ENCODE measurements at places on chromosomes 3 and 15.
A peak's percentile ranks its signal among the peaks of the same experiment; 100 is the strongest.

DNA sequence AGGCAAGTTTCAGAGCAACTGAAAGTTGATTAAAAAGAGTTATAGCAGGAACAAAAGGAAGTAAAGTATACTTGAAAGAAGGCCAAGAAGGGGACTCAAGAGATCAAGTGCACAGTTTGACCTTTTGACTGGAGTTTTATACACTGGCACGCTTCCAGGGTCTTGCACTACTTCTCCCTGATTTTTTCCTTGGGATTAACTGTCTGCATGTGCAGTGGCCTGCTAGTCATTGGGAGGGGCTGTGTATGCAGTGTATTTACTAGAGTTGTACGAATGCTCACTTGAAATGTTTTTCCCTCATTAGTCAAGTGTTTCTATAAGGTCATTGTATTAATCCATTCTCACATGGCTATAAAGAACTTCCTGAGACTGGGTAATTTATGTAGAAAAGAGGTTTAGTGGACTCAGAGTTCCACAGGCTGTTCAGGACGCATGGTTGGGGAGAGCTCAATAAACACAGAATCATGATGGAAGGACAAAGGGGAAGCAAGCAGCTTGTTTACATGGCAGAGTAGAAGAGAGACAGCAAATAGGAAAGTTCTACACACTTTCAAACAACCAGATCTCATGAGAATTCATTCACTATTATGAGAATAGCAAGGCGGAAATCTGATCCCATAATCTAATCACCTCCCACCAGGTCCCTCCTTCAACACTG lies 571.8 kb downstream of the ZPLD1 start:
- no peak for DNase-seq

- DNase-seq = no peak
These were observed 75.3 kb downstream of the NCEH1 start for GRCh38 chr3:172635588-172635987.

- no peak for DNase-seq
These were observed 287.5 kb downstream of the ZPLD1 start for GRCh38 chr3:102722317-102722716.

DNA sequence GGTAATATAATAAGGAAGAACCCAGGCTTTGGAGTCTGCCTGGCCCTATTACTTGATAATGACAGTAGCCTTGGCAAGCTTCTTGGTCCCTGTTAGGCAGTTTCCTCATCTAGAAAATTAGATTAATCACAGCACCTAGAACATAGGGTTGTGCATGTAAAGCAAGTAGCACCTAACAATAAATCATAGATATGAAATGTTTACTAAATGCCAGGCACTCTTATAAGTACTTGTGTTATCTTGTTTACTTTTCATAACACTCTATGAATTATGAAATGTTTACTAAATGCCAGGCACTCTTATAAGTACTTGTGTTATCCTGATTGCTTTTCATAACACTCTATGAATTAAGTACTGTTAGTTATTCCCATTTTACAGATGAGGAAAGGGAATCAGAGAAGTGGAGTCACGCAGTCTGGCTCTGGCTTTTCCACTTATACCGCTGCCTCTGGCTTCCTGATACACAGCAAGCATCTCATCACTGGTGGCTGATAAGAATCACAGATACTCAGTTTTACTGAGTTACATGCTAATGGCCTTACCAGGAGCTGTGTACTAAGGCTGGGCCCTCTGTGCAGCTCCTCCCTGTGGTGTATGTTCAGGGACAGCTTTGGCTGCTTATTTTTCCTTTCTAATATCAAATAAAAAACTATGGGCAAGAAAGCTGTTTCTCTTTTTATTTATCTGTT lies 123.4 kb downstream of the FEZF2 start:
- no peak for DNase-seq

- no peak for DNase-seq
These were observed 954 bp downstream of the SV2B start for GRCh38 chr15:91100814-91101607.

DNA sequence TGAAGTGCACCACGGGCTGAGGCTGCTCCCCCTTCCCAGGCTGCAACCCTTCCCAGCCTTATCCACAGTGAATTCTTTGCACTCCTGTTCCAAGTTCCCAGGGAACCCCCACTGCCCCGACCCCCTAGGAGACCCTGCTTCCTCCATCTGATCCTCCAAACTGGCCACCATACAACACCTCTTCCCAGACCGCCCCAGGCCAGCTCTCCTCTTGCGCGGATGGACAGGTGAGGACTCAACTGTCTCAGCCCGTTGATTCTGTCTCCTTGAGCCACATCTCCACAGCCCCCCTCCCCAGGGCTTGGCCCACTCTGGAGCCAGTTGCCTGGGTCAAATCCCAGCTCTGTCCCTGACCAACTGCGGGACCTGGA lies 21.7 kb downstream of the GRIP2 start:
- no peak for DNase-seq

GRCh38 chr3:178568155-178568731 lies 32.0 kb downstream of the KCNMB2 start:
- no peak for DNase-seq

GRCh38 chr15:75306188-75306587 lies 23.6 kb downstream of the GOLGA6D start:
- no peak for DNase-seq

GRCh38 chr3:143476965-143477640 lies 357.5 kb downstream of the CHST2 start:
- DNase-seq = no peak

DNA sequence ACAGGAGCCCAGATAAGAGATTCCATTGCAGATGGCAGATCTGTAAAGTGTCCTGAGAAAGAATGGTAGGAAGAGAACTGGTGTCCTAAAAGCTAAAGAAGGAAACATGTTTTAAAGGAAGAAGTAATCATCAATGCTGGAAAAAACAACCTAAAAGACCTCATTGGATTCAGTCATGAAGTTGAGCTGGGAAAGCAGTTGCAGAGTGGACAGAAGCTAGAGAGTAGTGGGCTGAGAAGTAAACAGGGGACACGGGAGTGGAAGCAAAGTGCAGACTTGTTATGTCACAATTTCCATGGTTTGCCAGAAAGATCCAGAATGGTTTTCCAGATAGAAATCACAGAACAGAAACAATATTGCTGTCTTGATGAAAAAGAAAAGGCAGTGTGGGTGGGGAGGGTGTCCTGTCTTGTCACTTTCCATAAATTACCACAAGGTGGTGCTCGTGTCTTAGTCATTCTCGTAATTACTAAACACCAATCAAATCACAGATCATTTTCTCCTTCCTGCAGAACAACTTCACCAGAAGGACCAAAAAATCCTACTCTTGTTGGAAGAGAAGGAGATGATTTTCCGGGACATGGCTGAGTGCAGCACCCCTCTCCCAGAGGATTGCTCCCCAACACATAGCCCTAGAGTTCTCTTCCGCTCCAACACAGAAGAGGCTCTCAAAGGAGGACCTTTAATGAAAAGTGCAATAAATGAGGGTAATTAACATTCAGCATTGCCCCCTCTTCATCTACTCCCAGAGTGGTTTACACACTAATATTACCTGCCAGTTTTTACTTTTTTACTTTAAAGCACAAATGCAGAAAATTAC lies 64.5 kb downstream of the KLHL25 start:
- peak; percentile 2 for DNase-seq

DNA sequence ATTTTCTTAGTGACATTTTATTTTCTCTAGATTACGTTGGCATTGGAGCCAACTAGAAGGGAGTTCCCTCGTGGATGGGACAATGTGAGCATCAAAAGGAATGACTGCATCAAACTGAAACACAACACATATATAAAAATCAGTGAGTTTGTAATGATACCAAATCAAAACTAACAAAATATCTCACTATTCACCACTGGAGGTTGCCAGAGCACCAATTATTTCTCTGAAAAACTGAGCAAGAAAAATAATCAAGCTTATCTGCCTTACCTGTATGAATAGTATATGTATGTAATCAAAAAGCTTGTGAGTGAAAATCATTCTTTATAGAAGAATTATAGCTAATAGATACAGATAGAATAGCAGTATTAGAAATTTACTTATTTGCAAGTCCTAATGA lies 46.8 kb upstream of the OTOL1 start:
- DNase-seq = no peak

GRCh38 chr3:63576846-63577245 lies 75.6 kb upstream of the SNTN start:
- no peak for DNase-seq

GRCh38 chr3:140863580-140864009 lies 78.0 kb upstream of the SLC25A36 start:
- DNase-seq = peak; percentile 10

- DNase-seq = no peak
These were observed 16.9 kb upstream of the P2RY1 start for GRCh38 chr3:152818027-152818426.

DNA sequence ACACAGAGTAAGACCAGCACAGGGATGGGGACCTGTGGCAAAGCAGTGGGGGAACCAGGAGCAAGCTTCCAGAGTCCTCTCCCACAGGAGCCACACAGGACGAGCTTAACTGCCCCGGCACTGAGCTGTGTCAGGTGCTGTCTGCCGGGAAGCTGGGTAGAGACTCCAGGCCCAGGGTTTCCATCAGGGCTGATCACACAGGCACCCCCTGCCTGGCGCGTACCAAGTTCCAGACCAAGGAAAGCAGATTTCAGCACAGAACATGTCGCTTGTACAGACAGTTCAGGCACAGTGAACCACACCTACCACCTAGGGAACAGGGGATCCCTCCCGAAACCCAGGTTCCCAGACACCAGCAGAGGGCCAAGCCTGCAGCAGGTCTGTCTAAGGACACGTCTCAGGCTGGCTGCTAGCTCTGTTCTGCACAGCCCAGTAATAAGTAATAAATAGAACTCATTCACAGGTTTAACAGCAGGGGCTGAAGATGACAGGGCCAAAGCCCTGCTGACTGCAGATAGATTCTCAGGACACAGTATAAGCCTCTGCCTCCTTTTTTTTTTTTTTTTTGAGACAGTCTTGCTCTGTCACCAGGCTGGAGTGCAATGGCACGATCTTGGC lies 30.2 kb upstream of the OCA2 start:
- no peak for DNase-seq

- no peak for DNase-seq
These were observed 396.3 kb downstream of the IL5RA start for GRCh38 chr3:2713923-2714322.

GRCh38 chr15:50828610-50829206 lies 63.2 kb upstream of the SPPL2A start:
- no peak for DNase-seq

DNA sequence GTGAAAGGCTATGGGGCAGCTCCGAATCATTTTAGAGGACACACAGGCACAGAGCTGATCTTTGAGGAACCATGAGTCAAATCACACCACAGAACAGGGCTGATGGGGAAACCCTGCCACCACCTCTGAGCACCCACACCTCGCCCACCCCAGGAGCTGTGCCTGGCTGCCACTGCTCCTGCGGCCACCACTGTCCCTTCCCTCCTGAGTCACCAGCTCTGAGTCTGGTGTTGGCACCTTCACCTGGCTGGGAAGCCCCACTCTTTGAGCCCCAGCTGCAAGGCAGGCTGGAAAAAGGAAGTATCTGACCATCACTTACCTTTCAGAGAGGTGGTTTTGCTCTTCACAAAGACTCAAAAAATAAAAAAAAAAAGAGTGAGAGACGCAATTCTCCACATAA lies 63.6 kb upstream of the MEF2A start:
- DNase-seq = no peak

DNA sequence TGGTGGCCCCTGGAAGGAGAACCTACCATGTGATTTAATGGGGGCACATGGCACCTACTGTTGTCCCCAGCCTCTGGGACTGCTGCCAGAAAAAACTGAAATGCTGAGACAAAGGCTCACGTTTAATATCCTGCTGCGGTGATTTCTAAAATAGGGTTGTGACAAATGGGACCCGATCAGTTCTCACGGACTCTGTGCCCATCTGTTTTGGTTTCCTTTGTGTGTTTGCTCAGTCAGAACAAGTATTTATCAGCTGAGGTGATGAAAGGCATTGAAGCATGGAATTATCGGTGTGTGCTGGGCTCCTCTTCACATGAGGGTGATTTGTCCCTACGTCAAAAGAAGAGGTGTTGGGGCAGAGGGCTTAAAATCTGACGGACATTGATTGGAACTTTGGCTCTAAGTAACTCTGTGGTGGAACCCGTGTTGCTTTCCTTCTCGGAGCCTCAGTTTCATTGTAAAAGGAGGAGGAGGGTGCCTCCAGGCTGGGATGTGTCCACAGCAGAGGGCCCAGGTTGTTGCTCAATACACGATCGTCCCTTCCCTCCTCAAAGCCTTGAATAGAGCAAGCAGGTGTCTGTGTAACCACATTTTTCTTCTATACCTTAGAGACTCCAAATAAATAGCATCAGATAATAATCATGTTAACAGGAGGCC lies 283.3 kb upstream of the RGMA start:
- no peak for DNase-seq

- DNase-seq = no peak
These were observed 37.9 kb upstream of the RPL32 start for GRCh38 chr3:12879191-12879815.

DNA sequence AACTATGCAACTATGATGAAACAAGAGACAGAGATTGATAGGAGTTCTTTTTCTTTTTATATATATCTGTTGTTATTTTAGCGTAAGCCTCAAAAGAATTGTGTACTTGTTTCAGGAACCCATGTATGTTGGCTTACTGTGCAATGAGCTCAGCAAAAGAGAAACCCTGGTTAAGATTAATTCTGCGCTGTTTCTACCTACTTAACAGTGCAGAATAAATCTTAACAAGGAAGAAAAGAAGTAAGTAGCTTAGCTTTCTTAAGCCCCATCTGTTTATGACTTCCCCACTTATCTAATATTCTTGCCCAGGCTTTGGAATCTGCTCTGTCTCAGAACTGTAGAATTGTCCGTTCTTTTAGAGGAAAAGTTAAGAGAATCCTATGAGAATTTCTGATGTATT lies 27.4 kb downstream of the ECT2 start:
- DNase-seq = no peak

DNA sequence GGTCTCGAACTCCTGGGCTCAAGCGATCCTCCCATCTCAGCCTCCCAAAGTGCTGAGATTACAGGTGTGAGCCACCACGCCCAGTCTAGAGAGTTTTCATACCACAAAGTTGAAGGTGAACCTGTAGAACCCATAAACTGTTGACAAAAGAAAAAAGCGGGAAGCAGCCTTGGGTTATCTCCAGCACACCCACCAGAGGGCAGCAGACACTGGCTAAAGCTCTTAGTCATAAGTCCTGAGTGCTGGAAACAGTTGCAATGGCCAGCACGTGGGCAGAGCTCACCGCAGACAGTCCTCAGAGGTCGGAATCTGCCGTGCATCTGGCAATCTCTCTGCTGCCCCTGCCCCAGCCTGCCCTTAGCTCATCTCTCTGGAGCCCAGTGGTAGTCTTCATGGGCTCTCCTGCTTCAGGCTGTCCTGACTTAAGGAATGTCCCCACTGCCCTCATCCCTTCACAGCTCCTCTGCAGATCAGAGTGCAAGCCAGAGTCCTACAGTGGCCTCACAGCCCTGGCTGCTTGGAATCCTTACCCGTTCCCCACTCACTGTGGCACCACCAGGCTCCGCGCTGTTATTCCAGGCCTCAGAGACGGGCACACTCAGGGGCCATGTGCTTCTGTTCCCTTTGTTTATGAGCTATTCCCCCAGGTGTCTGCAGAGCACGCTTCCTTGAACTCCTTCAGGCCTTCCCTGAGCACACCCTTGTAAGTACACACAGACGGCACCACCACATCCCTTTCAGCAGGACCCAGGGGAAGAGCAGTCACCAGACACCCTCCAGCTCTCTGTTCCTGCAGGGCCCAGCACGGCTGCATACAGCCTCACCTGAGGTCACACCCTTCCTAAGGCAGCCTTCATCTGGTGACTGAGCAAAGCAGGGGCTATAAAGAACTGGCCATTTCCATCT lies 8.8 kb upstream of the ELP6 start:
- peak; percentile 62 for DNase-seq

- DNase-seq = no peak
These were observed 9.0 kb downstream of the TOP2B start for GRCh38 chr3:25655659-25656058.

GRCh38 chr3:177610686-177611633 lies 413.7 kb upstream of the TBL1XR1 start:
- peak; percentile 27 for DNase-seq
